ENCODE measurements at places on chromosomes 6 and 20. TPM values are rescaled to one million over a fixed set of nuclear protein-coding genes. Genes with fewer than 3 reads are reported as not detected.
A peak's percentile ranks its signal among the peaks of the same experiment; 100 is the strongest.

- DNase-seq: no peak
- no peaks in the 10 kb centered on the region for H3K27me3 ChIP-seq
- no peaks in the 10 kb centered on the region for H3K4me1 ChIP-seq
- no peak overlapping the region for H3K27ac ChIP-seq
- H3K4me3 ChIP-seq: no peak overlapping the region
- no peaks in the 10 kb centered on the region for H3K36me3 ChIP-seq
Observed at GRCh38 chr6:68126089-68126749, 508.9 kb upstream of the ADGRB3 start.

IFT52 gene
- total RNA-seq: 6.9 TPM

TBX18 gene
- 3.5 TPM for total RNA-seq

- no peak for DNase-seq
- H3K4me3 ChIP-seq: no peak overlapping the region
- peak overlapping the region; percentile 98 for H3K27ac ChIP-seq
- peaks cover 64% of the 10 kb centered on the region for H3K4me1 ChIP-seq
- H3K27me3 ChIP-seq: no peaks in the 10 kb centered on the region
- peaks cover 7% of the 10 kb centered on the region for H3K36me3 ChIP-seq
Observed at GRCh38 chr20:45337367-45338120, 10.7 kb downstream of the SDC4 start.

- peak overlapping the region; percentile 22 for H3K27ac ChIP-seq
- no peak for DNase-seq
- peaks cover 6% of the 10 kb centered on the region for H3K27me3 ChIP-seq
- H3K4me1 ChIP-seq: peaks cover 16% of the 10 kb centered on the region
- no peaks in the 10 kb centered on the region for H3K36me3 ChIP-seq
Observed at GRCh38 chr20:48824830-48825565, 2.8 kb downstream of the PREX1 start.

DNA sequence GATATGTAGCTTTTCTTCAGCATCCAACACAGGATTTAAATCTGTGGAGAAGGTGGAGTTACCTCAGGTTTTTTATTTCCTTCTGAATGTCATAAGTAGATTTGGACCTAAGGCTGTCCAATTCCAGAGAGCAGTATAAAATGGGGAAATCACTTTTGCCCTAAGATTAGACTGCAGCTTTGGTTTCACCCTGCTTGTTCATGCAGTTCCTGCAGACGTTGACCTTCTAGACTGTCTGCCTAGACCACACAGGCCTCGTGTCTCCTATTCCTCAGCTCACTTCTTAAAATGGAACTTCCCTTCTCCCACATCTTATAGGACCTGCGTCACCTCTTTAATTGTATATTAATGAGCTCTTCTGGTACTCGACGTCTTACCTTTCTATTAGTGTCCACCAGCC lies 26.0 kb upstream of the C6orf62 start:
- peaks cover 20% of the 10 kb centered on the region for H3K4me1 ChIP-seq
- no peaks in the 10 kb centered on the region for H3K36me3 ChIP-seq
- H3K27ac ChIP-seq: no peak overlapping the region
- no peaks in the 10 kb centered on the region for H3K27me3 ChIP-seq
- H3K4me3 ChIP-seq: no peak overlapping the region

GRCh38 chr6:101517632-101518031 lies 124.1 kb downstream of the GRIK2 start:
- no peaks in the 10 kb centered on the region for H3K4me1 ChIP-seq
- no peak overlapping the region for H3K27ac ChIP-seq
- no peak for DNase-seq
- no peaks in the 10 kb centered on the region for H3K27me3 ChIP-seq

DNA sequence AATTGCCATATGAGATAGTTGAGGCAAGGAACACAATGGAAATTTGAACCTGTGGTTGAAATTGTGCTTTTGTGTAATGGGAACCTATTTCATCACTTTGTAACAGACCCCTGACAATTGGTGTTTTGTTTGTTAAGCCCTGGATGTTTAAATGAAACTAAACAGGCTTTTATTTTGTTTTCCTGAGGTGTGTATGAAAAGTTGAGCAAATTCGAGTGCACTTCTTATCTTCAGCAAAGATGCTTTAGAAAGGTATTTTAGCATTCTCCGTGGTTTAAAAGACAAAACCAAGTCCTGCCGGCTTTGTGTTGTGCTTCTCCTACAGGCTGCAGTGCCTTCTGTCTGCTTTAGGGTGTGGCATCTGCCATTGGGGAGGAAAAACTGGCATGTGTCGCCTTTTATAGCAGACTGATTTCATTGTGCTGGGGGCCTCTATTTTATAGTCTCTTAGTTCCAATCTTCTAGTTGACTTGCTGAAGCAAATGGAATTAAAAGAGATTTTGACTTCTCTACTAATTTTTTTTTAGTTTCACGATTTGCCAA lies 2.2 kb upstream of the ARID1B start:
- no peak for DNase-seq
- H3K27ac ChIP-seq: peak overlapping the region; percentile 98
- no peaks in the 10 kb centered on the region for H3K36me3 ChIP-seq
- no peaks in the 10 kb centered on the region for H3K4me1 ChIP-seq

GRCh38 chr20:45647441-45648050 lies 16.5 kb upstream of the WFDC9 start:
- no peaks in the 10 kb centered on the region for H3K27me3 ChIP-seq
- no peak overlapping the region for H3K4me3 ChIP-seq
- DNase-seq: no peak
- no peaks in the 10 kb centered on the region for H3K4me1 ChIP-seq
- no peak overlapping the region for H3K27ac ChIP-seq

DNA sequence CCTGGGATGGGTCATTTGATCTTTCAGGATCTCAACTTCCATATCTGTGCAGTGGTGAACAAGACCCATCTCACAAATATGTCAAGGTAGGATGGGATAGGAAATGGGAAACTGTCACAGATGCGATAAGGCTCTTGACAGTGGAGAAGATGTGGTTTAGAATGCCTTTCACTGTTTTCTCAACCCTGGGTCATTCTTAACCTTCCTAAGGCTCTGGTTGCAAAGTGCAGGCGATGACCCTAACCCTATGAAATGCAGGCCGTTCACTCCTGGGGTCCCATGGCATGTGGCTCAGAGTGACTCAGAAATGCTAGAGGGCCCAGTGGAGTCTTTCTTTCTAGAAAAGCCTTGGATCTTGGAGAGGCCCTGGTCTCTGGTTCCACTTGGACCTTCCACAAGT lies 61.7 kb downstream of the FOXA2 start:
- no peaks in the 10 kb centered on the region for H3K36me3 ChIP-seq
- no peaks in the 10 kb centered on the region for H3K4me1 ChIP-seq
- no peak overlapping the region for H3K4me3 ChIP-seq
- no peak for DNase-seq
- H3K27ac ChIP-seq: no peak overlapping the region

GRCh38 chr6:123564361-123564760 lies 72.4 kb downstream of the TRDN start:
- no peaks in the 10 kb centered on the region for H3K4me1 ChIP-seq
- H3K27me3 ChIP-seq: no peaks in the 10 kb centered on the region
- H3K36me3 ChIP-seq: no peaks in the 10 kb centered on the region
- DNase-seq: no peak

TRIM39 gene
- 14.5 TPM for total RNA-seq

FAM162B gene
- 3.7 TPM for total RNA-seq

DNA sequence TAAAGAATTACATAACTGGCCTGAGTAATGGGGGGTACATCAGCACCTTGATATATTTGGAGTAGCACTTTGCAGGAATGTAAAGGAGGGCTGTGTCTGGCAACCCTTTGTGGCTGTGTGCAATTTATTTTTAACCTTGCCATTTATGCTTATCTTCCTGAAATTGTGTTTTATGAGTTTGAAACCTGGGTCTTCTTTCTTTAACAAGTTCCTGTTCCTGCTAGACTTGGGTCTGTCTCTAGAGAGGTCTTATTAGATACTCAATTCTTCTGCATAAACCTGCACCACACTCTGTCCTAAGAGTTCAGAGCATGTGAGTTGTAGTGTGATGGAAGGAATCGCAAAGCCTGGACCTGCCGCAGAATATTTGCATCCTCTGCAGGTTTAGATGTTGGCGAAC lies 181.0 kb downstream of the JARID2 start:
- no peaks in the 10 kb centered on the region for H3K36me3 ChIP-seq
- peaks cover 4% of the 10 kb centered on the region for H3K4me1 ChIP-seq
- no peak for DNase-seq
- H3K27me3 ChIP-seq: no peaks in the 10 kb centered on the region
- no peak overlapping the region for H3K27ac ChIP-seq

GRCh38 chr20:20277894-20278335 lies 90.0 kb upstream of the INSM1 start:
- no peak overlapping the region for H3K4me3 ChIP-seq
- H3K27ac ChIP-seq: no peak overlapping the region
- no peaks in the 10 kb centered on the region for H3K27me3 ChIP-seq
- no peaks in the 10 kb centered on the region for H3K4me1 ChIP-seq
- H3K36me3 ChIP-seq: no peaks in the 10 kb centered on the region

- H3K4me1 ChIP-seq: no peaks in the 10 kb centered on the region
- H3K36me3 ChIP-seq: no peaks in the 10 kb centered on the region
- DNase-seq: no peak
Observed at GRCh38 chr6:8277769-8278168, 157.6 kb downstream of the SLC35B3 start.

DNA sequence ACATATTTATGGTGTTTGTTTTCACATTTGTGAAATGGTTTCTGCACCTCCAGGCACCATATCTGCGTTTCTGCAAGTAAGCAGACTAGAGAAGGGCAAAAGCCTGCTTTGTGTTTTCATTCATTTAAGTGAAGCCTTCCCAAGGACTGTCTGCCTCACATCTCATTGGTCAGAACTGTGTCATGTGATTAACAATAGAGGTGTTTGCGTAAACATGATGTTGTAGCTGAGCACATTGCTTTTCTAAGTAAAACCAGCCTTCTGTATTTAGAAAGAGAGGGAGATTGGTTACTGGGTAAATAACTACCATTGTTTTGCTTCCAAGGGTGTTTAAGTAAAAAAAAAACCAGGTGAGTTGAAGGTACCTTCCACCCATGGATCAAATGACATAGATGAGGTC lies 39.7 kb downstream of the SH3BGRL2 start:
- H3K27me3 ChIP-seq: no peaks in the 10 kb centered on the region
- peaks cover 22% of the 10 kb centered on the region for H3K36me3 ChIP-seq
- no peak for DNase-seq
- no peak overlapping the region for H3K4me3 ChIP-seq

GRCh38 chr6:3389390-3390167 lies 67.3 kb downstream of the SLC22A23 start:
- H3K4me3 ChIP-seq: no peak overlapping the region
- H3K27ac ChIP-seq: peak overlapping the region; percentile 78
- H3K36me3 ChIP-seq: no peaks in the 10 kb centered on the region

DNA sequence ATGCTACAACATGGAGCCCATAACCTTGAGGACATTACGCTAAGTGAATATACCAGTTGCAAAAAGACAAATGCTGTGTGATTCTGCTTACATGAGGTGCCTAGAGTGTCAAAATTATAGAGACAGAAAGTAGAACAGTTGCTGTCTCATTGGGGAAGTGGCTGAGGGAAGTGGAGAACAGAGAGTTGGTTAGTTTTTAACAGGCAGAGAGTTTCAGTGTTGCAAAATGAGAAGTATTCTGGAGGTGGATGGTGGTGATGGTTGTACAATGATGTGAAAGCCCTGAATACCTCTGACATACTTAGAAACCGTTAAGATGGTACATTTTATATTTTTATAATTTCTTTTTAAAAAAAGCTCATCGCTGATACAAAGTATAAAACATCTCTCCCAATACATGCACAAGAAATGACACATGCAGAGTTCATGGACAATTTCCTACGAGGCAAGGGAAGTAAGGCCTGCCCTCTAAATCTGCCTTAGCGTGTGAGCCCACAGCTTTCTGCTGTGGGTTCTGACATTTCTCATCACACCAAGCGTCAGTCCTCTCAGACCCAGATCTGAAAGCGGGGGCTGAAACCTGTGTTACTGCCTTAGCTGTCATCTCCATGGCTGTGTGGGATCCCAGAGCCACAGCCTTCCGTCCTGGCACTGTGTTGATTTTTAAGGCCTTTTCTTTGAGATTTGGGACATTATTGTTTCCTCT lies 126.0 kb downstream of the RNASET2 start:
- H3K36me3 ChIP-seq: no peaks in the 10 kb centered on the region
- DNase-seq: no peak
- no peak overlapping the region for H3K27ac ChIP-seq
- no peaks in the 10 kb centered on the region for H3K27me3 ChIP-seq
- no peak overlapping the region for H3K4me3 ChIP-seq
- no peaks in the 10 kb centered on the region for H3K4me1 ChIP-seq

PPP1R14C gene
- 22.1 TPM for total RNA-seq

GRCh38 chr6:7806711-7807110 lies 80.8 kb downstream of the BMP6 start:
- no peak overlapping the region for H3K27ac ChIP-seq
- no peaks in the 10 kb centered on the region for H3K36me3 ChIP-seq
- DNase-seq: no peak
- H3K4me1 ChIP-seq: no peaks in the 10 kb centered on the region
- no peak overlapping the region for H3K4me3 ChIP-seq

CD93 gene
- 22.9 TPM for total RNA-seq

ZBTB24 gene
- total RNA-seq: 5.8 TPM

SMLR1 gene
- total RNA-seq: not detected
